ENCODE measurements at places on chromosomes 3 and 15.

DNA sequence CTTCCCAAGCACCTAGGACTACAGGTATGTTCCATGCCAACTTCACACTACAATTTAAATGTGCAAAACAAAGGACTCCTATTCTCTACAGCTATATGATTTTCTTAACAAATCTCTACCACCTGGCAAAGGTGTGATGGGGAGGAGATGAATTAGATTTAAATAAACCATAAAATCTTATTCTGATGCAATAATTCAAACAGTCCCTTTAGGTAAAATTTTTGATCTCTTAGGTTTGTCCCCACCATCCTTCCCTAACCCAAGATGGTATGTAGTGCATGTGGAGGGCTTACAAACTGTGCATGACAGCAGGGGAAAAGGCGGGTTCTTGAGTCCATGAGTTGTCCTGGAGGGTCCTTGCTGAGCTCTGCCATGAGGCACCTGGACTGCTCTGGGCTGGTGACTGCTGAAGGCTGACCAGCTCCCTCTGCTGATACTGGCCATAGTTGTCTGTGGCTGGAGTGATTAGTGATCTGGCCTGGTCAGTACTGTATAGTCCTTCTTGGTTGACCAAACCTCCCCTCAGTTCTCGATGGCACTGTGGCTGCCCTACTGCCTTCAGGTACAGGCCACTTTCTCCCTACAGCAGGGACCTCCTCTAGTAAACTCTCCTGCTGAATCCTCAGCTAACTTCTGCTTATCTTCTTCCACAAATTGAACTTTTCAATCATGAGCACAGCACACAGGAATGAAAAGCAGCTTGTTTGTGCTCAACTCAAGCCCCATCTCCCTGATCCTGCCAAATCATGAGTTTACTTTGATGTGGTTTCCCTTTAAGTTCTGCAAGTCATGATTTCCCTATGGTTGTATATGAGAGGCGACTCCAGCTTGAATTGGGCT is 30.1 kb downstream of the CFAP161 start:
- DNase-seq, result no peak

DNA sequence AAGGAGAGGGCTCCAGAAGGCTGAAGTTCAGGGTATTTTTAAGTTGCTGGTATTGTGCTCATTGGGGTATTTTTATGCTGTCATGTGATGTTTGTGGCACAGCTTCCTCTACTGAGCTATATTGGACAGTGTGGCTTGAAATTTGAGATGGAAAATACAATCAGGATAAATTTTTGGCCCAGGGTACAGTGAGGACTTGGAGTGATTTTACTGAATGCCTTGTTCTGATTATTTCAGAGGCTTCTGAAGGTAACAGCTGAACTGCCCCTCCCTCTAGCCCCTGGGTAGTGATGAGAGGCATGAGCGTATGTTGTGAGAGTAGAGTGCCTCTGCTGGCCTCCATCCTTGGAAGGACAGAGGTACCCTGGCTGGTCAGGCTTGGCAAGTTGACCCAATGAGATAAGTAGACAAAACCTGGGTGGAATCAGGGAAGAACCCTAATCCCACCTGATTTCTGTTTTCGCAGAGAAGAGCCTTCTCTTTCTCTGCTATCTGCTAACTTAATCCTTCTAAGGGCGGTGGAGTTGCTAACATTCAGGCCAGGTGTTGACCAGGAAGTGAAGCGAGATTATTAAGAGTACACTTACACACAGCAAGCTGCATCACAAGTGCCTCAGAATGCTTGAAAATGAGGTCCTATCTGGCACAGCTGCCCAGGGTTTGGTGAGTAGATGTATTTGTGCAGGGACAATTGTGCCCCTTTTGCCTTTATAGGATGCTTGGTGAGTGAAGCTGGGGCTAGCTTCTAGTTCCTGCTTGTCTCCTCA is 98.1 kb upstream of the CLSTN2 start:
- DNase-seq, result no peak

DNA sequence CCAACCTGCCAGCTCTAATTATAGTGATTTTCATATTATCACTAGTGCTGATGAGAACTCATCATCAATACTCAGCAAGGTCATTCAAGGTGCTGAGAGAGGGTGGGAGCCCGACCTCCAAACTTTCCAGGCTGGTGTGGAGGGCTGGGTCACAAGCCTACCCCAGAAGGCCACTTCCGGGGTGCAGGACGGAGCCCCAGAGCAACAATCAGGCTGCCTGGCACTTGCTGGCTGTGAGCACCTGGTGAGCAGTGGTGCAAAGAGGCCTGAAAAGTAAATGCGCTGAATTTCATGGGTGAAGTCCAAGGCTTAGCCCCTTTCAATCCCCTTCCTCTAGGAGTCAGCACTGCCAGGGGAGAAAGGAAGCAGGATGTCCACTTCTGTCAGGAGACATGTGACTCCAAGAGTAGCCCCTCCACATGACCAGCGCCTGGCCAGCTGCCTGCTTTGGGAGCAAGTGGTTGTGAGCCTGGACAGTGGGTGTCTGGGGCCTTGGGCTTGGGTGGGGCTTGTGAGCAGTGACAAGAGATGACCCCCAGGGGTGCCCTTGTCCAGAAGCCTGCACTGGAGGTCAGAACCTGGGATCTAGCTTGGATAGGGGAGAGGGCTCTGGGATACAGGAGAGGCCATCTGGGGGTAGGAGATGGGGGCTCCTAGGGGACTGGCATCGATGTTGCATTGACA is 165.0 kb upstream of the TLE3 start:
- DNase-seq, result no peak

- DNase-seq, result no peak
Measured at GRCh38 chr3:192916371-192917027, 1.2 kb downstream of the MB21D2 start.

GRCh38 chr3:135383301-135383700 is 582.2 kb upstream of the PPP2R3A start:
- DNase-seq, result no peak

DNA sequence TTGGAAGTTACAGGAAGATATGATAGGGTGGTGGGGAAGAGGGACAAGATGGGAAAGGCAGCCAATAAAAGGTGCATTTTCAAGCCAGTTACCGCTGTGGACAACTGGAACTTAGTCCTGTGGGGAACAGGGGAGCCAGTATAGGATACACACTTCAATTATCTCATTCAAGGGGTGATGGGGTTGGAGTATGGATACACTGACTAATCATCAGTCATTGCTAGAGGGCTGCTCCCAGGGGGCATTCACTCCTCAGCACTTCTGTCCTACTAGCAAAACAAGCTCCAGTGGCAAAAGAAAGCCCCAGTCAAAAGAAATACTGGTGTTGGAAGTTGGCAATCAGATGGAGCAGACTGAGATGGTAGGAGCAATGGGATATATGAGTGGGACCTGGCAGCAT is 183.4 kb upstream of the GADL1 start:
- DNase-seq, result no peak

- no peak for DNase-seq
Measured at GRCh38 chr3:100968932-100969906, 24.0 kb downstream of the ABI3BP start.

DNA sequence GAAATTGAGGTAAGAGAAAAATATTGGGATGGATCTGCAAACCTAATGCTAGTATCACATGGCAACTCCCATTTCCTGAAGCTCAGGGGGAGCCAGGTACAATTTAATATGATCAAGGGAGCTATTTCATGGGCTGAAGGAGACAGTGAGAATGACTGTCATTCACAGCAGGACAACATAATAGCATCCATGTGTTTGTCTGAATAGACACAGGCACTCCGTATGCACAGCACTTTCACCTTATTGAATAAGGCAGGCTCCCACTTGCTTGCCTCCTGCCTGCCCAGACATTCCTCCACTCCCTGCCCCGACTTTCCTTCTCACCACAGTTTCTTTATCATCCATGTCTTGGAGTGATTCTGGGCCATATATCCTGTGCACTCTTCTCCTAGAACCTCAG is 156.6 kb upstream of the SLC24A5 start:
- DNase-seq, result no peak

GRCh38 chr3:50138266-50139200 is 16.6 kb upstream of the SEMA3F start:
- DNase-seq, result no peak

DNA sequence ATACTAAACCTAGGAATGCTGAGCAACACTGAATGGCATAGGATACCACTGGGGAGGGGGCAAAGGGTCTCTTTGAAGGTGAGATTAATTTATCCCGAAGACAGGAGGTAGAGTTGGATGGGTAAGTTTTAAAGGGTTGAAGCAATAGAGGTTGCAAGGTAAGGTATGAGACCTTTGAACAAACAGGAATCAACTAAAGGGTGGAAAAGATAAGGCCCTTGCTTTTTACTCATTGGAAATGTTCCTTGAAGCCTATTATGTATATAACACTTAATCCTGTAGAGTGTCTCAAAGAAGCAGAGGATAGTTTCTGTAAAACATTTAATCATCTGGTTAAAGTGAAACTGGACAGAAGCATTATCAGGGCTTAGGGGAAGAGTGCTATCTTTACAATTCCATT is 5.7 kb downstream of the ABHD5 start:
- DNase-seq, result no peak

GRCh38 chr15:99744142-99744541 is 10.9 kb upstream of the LYSMD4 start:
- no peak for DNase-seq

- no peak for DNase-seq
Measured at GRCh38 chr3:133963657-133964396, 65.9 kb downstream of the SLCO2A1 start.

DNA sequence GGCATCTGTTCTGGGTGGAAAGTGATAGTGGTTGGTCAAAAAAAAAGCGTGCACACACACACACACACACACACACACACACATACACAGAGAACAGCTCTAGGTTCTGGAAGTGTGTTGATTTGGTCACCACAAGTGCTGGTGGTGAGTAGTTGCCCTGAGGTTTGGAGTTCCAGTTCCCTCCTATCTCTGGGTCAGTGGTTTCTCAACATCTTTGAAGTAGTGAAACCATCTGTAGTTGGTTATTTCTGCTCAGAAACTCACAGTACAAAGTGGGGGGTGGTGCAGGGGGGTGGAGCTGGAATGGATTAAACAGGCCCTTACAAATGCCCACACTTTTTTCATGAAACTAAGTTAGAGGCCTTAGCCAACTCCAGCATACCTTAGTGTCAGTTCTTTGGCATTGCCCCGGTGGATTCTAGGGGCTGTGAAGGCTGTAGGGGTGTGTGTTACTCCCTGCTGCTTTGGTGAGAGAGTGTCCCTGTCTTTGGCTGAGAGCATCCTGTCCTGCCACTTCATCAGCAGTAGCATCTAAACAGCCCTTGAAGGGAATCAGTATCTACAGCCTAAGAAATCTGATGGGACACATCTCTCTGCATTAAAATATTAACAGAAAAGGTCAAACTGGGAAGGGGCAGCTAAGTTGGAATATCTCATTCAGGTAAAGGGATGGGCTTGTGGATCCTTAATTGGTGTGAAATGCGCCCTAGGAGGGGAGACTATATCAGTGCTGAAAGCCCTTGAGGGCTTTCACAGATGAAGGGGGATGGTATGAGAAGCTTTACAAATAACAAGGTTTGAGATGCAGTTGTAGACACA is 20.6 kb downstream of the SMAD3 start:
- DNase-seq, result no peak

DNA sequence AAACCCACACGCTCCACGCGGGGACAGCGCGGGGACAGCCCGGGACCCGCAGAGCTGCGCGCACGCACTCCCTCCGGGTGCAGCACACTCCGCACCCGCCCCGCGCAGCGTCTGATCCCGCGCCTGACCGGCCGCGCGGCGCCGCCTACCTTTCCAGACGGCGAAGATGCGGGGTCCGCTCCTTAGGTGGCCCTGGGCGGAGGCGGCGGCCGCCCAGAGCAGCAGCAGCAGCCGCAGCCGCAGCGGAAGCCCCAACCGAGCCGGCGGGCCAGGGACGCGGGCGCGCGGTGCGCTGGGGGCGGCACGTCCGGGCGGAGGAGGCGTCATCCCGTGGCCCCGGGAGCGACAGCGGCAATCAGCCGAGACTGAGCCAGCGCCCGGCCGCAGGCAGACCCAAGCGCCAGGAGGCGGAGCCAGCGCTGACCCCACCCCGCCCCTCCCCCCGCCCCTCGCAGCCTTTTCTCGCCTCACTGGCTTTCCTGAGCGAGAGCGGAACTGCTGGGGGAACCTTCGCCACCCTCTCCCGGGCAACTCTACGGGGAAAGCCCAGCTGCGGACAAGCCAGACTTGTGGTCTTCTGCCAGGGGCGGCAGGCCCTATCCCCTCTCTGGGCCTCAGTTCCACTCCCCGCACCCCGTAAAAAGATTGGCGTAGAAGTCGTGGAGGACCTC is at the start of gene SEMA7A:
Gene SEMA7A (minus strand): TSS at position 367 of the 671 bp plus-strand sequence. CDS start 40 bp downstream, at position 327.
- DNase-seq, result peak; percentile 79

- no peak for DNase-seq
Measured at GRCh38 chr3:124283652-124284023, 291.7 kb upstream of the ROPN1 start.

GRCh38 chr3:188326111-188326510 is 172.2 kb downstream of the LPP start:
- no peak for DNase-seq

- DNase-seq, result no peak
Measured at GRCh38 chr15:83322061-83322460, 37.6 kb upstream of the BNC1 start.
